NCI-H1417 treated with DMSO at 0.1 percent for 48 hours (cell line): ENCODE measurements at places on chromosomes 5 and 9.

- no peak for DNase-seq
These were observed 114.2 kb upstream of the ITGA1 start for GRCh38 chr5:52673495-52673894.

DNA sequence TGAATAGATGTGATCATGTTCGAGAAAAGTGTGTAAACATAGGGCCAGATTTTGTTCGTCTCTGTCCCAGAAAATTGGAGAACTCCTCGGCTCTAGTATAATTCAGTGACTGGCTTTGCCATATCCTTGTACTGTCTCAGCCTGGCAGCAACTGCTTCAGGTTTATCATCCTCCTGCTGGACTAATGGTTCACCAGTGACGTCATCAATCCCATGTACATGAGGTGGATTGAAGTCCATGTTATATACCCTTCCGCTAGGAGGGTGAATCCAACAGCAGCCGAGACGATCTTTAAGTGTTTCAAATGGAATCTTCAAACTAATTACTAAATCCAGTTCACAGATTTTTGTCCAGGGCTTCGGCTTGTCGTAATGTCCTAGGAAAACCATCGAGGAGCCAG lies 17.1 kb upstream of the PLPP1 start:
- DNase-seq = no peak

GRCh38 chr9:129608561-129609481 lies 12.1 kb downstream of the C9orf50 start:
- no peak for DNase-seq

DNA sequence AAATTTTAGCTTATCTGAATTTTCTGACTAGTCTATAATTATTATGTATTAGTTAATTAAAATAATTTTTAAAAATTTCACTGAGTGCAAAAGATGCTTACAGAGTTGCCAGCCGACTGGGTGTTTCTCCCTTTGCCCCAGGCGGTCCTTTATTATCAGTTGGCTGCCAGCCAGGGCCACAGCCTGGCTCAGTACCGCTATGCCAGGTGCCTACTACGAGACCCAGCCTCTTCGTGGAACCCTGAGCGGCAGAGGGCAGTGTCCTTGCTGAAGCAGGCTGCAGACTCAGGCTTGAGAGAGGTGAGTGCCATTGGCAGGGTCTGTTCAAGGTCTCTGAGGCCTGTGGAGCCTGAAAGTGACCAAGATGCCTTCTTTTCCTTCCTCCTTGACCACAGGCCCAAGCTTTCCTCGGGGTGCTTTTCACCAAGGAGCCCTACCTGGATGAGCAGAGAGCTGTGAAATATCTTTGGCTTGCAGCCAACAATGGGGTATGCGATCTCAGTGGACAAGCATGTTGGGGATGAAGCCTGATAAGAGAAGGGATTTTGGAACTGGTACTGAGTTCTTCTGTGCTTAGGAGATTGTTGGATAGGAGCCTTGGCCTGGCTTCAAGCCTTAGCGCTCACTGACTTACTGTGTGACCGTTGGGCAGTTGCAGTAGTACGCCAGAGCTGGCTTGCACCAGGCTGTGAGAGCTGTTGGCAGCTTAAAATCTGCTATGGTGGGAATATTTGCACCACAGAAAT lies 10.6 kb downstream of the DELE1 start:
- no peak for DNase-seq

GRCh38 chr5:177389241-177390169 lies 5.3 kb downstream of the SLC34A1 start:
- no peak for DNase-seq

GRCh38 chr5:38739011-38739704 lies 106.7 kb upstream of the OSMR start:
- DNase-seq = no peak

DNA sequence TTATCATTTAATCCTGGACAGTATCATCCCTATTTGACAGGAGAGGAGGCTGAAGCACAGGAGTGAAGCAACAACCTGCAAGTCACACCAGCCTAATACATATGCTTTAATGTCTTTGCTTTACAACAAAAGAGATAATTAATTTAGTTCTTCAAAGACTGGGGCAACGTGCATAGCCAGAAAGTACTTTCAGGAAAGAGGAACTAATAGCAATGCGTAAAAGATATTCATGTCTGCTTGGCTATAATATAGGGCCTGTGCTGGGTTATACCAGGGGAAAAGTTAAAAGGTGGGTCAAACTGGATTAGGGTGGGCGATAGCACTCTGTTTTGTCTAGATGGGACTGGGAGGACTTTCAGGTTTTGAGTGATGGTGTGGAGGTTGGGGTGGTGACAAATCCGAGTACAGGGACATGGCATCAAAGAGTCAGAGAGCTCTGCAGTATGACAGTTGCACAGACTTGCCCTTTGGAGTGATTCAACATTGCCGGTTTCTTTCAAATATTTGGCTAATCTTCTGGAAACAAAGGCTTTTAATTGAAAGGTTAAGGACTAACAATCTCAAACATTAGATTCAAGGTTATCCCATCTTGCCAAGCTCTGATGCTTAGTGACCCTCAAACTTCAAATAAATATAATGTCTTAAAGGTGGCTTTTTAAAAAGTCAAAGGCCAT lies 11.9 kb downstream of the DAB2 start:
- no peak for DNase-seq
